AG04450 (cell line): ENCODE measurements at places on chromosomes 2 and 18.

DNA sequence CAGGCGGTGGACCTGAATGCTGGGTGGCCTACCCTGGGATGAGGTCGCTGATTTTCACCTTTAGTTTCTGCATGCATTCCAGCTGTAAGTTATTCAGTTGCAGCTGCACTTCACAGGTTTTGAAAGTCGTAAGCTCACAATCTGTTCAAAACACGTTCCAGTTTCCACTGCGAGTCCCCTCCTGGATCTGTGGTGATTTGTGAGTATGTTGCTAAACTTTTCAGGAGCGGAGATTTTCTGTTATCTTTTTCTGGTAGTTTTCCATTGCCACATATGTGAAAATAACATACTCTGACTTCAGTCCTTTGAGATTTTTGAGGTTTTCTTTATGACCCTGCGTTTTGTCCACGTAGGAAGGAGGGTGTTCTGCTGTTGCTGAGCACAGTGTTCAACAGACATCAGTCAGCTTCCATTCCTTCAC, 102.1 kb downstream of the SNTG2 start:
- DNase-seq = peak; percentile 38

- DNase-seq = no peak
Observed at GRCh38 chr2:129129087-129129486, 810.4 kb upstream of the HS6ST1 start.

- DNase-seq = no peak
Observed at GRCh38 chr18:46497129-46497528, 159.9 kb downstream of the LOXHD1 start.

DNA sequence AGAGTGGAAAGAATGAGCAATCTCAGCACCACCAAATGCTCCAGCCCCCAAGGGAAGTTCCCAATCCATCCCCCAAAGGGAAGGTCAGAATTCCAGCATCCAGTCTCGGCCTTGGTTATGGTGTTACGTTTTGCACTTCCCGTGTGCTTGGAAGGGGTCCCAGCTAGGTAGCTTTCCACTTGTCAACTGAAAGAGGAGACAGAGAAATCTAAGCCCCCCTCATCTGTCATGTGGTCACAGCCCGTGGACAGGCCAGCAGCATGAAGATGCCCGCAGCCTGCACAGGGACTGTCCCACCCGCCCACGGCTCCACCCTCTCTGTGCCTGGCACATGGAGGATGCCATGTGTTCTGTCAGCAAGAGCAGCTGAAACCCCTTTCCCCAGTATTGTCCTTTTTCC, 32.1 kb downstream of the RHOB start:
- DNase-seq = no peak

- DNase-seq = peak; percentile 72
Observed at GRCh38 chr2:20141056-20141762, 83.7 kb downstream of the SDC1 start.

DNA sequence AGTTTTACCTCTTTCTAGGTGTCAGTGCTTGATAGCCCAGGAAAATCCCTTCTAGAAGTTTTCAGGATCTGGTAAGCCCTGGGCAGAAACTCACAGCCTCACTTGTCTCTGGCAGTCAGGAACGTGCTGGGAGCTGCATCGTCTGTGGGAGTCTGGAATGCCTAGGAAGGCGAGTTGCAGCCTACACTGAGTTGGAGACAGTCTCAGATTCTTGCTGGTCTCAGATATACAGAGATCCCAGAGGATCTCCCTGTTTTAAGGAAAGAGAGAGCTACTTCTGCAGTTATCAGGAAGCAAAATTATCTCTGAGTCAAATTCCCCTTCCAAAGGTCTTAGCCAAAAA, 104.4 kb upstream of the CDC42EP3 start:
- DNase-seq = no peak

DNA sequence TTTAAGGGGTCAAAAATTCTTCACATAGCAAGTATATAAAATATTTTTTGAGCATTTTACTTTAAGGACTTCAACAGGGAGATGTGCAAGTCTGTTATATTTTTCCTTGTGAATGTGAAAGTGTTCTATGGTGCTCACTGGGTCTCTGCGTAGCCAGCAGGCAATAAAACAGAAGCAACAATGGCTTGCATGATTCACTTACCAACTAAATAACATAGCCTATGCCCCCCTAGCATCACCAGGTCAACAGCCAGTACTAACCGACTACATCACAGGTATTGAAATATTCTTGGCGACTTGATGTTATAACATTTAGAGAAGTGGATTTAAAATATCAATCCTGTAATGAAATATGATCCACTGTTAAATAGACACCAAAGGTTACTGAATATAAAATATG, 398.9 kb downstream of the XIRP2 start:
- no peak for DNase-seq

GRCh38 chr2:64453770-64454385, at the start of gene LGALSL:
Gene LGALSL, plus strand, starts transcription at chr2:64454162. Its CDS starts 384 bp downstream, at chr2:64454546.
- DNase-seq = no peak
